Activated CD4-positive, alpha-beta T cell treated with anti-CD3 and anti-CD28 coated beads, Interleukin-2, amount 50 U/mL, for 24 hours (primary cell): ENCODE measurements at places on chromosomes 5 and 9.

GRCh38 chr9:5511935-5512580 is 1.7 kb downstream of the PDCD1LG2 start:
- DNase-seq: no peak

DNA sequence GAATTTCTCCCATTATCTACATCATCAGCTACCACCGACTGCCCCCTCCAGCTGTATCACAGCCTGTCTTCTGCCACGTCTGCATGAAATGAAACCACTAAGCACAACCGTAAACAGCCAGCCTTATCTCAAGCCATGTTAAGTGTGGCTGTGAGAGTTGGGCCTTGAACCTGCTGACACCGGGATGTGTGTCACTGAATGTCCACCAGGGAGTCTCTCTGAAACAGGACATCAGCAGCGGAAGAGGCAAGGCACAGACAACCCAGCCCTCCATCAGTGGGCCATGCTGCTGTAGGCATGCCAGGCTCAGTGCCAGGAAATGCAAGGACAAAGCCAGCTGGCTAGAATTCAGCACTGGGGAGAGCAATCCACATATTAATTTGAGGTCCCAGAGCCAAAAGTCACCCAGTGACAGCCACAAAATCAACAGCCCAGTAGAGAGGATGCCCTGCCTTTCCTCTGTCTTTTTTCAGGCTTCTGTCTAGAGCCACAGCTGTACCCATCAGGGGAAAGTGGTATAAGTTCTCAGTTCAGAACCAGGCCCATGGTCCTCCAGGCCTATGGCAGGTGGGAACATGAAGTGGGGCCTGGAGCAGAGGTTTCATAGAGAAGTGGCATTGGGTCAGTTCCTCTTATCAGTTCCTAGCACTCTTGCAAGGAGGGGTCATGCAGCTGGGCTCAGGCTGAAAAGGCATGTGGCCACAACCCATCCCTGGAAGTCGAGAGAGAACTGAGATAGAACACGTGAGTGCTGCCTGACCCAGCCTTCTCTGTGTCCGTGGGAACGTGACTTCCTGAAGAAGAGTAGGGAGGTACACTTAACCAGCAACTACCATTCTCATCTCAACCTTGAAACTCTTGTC is 199.4 kb downstream of the ESM1 start:
- DNase-seq: no peak

DNA sequence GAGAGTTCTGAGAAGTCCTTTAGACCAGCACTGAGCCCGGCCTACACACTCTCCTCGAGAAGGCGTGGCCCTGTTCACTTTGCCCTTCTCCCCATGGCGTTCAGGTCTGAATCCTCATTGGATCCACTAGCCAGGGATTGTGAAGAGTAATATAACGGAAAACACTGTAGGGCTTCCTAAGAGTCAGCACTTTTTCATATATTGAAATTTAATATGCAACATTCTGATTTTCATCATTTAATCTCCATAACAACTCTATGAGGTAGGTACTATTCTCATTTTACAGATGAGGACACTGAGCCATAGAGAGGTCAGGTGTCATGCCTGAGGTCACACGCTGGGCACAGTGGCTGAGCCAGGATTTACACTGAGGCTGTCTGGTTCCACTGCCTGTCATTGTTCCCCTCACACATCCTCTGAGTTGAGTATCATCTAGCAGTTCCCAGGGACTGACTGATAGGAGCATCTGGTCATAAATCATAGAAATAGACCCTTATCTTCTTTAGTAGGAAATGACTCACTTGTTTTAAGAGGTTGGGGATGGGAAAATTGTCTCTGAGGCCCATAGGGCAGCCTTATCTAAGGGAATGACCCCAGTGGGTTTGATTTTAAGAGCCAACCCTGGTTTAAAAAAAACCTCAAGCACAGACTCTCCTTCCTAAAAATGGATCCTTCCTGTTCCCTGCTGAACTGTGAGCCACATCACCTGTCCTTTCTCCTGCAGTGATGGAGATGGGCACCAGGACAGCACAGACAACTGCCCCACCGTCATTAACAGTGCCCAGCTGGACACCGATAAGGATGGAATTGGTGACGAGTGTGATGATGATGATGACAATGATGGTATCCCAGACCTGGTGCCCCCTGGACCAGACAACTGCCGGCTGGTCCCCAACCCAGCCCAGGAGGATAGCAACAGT is 41.2 kb downstream of the THBS4 start:
- no peak for DNase-seq

- no peak for DNase-seq
These were observed 30.4 kb downstream of the ELP1 start for GRCh38 chr9:108903420-108904103.

GRCh38 chr5:82330530-82331270 is 52.5 kb upstream of the RPS23 start:
- no peak for DNase-seq

- DNase-seq: no peak
These were observed 39.2 kb downstream of the SHC3 start for GRCh38 chr9:89139455-89139854.
